Stimulated activated CD8-positive, alpha-beta memory T cell treated with anti-CD3 and anti-CD28 coated beads, Interleukin-15, amount 100 ng/mL, for 4 hours (primary cell): ENCODE measurements at places on chromosomes 11 and 22.

- no peak for DNase-seq
These were observed 64.0 kb upstream of the PPP6R3 start for GRCh38 chr11:68396516-68396915.

GRCh38 chr11:69520186-69520916 lies 38.9 kb downstream of the LINC01488 start:
- no peak for DNase-seq

DNA sequence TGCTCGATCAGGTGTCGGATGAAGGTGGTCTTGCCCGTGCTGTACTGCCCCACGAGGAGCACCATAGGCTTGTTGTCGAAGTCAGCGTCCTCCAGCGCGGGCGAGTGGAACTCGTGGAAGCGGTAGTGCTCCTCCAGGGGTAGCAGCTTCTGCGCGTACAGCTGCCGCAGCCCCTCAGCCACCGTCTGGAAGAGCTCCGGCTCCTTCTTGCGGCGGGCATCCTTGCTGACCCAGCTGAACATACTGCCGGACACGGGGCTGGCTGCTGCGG lies 263 bp downstream of the EHD1 start:
- no peak for DNase-seq

- DNase-seq, result no peak
These were observed 106.3 kb downstream of the KCNQ1OT1 start for GRCh38 chr11:2593393-2593950.

DNA sequence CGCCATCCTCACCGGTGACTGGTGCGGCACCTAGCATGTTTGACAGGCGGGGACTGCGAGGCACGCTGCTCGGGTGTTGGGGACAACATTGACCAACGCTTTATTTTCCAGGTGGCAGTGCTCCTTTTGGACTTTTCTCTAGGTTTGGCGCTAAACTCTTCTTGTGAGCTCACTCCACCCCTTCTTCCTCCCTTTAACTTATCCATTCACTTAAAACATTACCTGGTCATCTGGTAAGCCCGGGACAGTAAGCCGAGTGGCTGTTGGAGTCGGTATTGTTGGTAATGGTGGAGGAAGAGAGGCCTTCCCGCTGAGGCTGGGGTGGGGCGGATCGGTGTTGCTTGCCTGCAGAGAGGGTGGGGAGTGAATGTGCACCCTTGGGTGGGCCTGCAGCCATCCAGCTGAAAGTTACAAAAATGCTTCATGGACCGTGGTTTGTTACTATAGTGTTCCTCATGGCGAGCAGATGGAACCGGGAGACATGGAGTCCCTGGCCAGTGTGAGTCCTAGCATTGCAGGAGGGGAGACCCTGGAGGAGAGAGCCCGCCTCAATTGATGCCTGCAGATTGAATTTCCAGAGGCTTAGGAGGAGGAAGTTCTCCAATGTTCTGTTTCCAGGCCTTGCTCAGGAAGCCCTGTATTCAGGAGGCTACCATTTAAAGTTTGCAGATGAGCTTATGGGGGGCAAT lies 1.1 kb downstream of the NEAT1 start:
- DNase-seq, result no peak

DNA sequence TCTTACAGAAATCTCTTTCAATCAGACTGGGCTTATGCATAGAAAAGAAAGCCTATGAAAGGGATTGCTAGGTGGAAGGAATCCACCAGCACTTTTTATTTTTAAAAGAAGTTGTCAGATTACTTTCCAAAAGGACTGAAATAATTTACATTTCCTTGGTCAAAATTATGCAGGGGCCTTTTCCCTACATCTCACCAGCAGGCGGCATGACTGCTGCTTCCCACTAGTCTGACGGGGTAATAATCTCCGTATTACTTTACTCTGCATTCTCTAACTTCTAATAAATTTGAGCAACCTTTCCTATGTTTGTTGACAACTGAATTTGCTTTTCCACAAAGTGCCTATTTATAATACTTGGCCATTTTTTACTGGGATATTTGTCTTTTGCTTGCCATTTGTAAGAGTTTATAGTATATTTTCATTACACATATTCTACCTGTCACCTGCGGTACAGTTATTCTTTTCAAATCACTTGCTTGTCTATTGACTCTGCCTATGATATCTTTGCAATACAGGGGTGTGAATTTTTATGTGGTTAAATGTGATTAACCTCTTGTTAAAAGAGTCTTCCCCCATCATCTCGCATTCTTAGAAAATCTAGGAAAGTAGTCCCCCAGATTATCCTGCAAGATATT lies 51.9 kb upstream of the USP47 start:
- DNase-seq, result no peak

DNA sequence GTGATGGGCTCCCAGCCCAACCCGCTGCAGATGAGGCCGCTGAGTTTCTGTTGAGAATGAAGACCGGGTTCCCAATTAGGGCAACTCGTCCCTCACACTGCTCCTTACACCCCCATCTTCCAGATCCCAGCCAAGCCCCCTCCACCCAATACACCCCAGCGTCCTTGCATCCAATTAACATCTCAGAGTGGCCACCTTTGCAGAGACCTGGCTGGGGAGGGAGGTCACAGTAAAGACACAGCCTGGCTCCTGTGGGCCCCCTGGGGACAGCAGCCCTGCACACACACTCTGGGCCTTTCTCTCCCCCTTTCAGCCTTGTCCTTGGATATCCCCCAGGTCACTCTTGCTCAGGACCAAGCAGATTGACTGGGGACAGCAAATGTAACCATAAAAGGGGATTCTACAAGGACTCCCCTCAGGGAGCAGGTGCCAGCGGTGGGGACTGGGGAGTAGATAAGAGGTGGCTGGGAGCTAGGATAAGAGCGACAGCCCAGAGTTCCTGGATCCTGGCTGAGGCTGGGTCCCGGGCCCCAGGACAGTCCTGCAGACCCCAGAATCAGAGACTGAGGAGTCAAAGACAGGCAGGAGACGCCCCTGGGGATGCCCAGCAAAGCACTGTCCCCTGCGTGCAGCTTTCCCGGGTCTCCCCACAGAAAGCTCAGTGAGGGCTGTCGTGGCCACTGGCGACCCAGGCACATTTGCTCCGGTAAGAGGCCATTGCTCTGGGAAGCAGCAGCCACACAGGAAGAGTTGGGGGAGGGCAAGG lies 8.4 kb downstream of the APOBEC3A start:
- no peak for DNase-seq

- DNase-seq, result no peak
These were observed 67.2 kb upstream of the BMAL1 start for GRCh38 chr11:13210424-13210823.
